ENCODE measurements at places on chromosomes 7 and 10.

DNA sequence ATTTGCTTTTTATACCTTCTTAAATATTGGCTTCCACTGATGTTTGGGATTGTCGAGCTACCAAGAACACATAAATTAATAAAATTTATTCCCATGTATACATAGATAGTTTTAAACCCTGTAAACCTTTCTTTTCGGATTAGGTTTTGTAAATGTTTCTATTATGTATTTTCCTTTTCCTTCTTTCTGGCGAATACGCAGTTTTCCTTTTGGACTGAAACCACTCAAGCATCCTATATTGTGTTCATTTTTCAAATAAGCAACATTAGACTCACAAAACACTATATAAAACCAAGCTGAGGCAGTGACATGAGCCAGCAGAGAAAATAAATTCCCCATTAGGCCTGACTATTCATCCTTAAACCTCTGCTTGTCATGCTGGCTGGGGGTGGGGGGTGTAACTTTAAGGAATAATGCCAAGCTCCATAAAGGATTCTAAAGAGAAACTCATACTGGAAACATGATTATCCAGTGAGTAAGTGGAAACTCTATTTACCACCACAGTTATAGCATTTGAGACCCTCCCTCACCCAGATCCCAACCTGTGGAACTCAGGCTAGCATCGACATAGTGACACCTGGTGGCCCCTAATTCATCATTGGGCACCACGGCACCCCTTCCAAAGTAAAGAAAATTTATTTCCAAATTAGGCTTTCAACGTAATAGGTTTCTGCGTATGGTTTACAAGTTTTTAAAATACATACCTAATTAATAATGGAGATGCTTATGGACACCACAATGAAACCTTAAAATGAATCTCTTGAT, 86.5 kb upstream of the CELF2 start:
- no peak for DNase-seq

DNA sequence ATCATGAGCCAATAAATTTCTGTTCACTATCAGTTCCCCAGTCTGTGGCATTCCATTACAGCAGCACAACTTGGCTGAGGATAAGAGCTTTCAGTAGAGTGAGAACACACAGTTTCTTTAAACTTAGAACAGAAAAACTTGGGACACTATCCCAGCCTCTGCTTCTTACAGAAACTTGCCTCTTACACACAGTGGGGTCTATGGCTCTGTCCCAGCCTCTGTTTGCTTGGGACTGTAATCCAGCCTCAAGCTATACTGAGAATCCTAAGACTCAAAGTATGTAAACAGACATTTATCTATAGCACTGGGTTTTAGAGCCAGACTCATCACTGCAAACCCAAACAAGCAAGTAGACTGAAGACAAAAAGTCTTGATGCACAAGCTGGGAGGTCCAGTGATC, 355.8 kb upstream of the VSTM2A start:
- no peak for DNase-seq

- DNase-seq: no peak
Measured at GRCh38 chr10:6052247-6053221, 9.6 kb downstream of the IL2RA start.

DNA sequence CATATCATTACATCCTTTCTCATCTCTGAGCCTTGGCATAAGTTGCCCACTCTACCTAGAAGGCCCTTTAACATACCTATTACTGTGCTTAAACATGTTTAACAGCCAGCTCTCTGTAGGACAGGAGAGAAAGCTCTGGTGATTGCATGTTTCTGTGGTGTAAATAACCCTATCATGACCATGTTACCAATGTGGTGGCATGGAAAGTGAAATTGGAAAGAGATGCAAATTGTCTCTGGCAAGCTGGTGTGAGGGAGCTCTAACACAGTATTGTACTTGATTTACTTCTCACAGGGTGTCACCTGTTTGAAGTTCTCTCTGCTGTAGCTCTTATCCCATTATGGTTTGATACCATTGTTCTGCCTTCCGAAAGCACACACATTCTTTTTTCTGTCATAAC, 231.8 kb upstream of the DKK1 start:
- no peak for DNase-seq

DNA sequence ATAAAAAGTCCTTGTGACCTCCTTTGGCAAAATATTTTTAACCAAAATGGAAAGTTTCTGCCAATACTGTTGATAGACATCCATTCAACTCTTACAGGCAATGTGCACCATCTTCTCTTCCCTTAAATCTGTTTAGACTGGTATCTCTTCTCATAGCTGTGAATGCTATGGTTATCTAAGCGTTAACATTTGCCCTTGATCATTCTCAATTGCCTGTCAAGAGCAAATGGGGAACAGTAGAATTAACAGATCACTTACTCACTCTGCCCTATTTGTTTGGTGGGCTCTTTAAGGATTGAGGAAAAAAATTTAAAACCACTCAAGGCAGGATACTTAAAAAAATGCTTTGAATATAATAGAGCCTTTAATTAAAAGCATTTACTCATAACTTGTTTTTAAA, 808.4 kb downstream of the NXPH1 start:
- no peak for DNase-seq

GRCh38 chr7:51430480-51431086, 114.0 kb upstream of the COBL start:
- peak; percentile 96 for DNase-seq

DNA sequence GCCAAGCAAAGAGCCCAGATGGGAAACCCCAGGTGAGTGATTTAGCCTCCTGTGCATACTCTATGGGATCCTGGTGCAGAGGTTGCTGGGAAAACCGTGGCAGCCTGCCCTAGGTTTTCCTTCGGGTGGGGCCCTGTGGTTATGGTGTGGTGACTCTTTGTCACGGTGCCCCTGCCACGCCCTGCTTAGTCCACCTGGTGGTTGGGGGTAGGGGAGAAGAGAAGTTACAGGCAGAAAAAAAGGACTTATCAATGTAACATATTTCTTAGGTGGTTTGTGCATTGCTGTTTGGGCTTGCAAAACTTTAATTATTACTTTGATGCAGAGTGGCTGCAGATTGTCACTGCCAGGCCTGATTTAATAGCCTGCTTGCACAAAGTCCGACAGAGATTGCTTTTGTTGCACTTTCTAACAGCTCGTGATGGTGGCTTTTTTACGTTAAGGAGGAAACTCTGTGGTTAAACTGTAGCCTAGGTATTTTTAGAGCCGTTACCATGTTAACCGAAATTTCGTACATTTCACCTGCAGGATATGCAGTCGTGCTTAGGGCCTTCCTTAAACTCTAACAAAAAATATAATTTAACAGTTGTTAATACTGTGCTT, 197.4 kb downstream of the RNLS start:
- DNase-seq: no peak

DNA sequence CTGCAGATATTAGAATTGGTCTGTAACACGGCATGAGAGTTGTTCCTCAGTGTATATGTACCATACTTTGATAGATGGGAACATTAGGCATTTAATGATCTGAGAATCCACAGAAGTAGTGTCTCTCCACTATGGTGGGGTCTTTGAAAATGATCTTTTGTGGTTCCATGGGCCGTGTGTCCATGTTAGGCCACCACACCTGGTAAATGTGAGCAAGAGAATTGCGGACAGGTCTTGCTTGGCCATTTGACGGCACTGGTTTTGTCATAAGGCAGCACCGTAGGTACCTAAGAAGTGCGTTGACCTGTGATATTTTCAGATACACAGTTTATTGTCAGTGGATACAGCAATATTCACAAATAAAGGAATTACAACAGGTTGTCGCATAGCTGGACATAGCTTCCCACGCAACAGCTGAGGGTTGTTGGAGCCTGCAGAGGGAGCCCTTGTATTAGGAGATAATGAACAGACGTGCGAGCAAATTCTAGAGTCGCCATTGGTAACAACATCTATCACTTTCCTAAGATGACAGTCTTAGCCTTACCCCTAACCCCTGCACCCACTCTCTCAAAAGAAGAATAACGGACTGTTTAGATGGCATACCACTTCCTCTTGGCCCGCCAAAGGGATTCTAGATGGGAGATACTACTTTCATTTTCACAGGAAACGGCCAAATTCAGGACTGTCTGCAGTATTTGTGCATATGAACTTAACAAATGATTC, 111.4 kb downstream of the COL28A1 start:
- DNase-seq: peak; percentile 78
